Astrocyte of the spinal cord (primary cell): ENCODE measurements at places on chromosomes 5 and 9.

GRCh38 chr9:8890695-8891094, 1091.1 kb upstream of the DMAC1 start:
- no peak for DNase-seq

GRCh38 chr9:136225366-136225747, 20.3 kb downstream of the QSOX2 start:
- no peak for DNase-seq

DNA sequence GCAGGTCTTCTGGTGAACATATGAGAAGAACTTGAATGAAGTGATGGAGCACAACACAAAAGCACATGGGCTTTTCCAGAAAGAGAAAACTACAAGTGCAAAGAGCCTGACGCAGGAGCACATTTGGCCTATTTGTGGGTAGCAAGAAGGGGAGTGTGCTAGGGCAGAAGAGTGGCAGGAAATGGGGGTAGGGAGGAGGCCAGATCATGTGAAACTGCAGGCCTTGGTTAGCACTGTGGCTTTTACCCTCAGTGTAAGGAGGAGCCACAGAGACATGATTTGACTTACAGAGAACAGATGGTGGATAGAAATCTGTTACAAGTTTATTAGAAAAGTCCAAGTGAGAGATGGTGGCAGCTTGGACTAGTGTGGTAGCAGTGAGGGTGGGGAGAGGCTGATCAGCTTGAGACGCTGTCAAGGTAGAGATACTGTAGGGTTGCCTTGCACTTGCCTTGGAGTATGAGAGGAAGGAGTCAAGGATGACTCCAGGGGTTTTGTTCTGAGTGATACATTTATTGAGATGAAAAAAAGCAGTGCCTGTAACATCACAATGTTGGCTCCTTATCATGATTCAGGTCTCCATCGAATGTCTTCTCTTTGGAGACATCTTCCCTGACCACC, 126.7 kb downstream of the PPP2R2B start:
- no peak for DNase-seq

GRCh38 chr9:27355166-27355565, 58.2 kb upstream of the EQTN start:
- no peak for DNase-seq

DNA sequence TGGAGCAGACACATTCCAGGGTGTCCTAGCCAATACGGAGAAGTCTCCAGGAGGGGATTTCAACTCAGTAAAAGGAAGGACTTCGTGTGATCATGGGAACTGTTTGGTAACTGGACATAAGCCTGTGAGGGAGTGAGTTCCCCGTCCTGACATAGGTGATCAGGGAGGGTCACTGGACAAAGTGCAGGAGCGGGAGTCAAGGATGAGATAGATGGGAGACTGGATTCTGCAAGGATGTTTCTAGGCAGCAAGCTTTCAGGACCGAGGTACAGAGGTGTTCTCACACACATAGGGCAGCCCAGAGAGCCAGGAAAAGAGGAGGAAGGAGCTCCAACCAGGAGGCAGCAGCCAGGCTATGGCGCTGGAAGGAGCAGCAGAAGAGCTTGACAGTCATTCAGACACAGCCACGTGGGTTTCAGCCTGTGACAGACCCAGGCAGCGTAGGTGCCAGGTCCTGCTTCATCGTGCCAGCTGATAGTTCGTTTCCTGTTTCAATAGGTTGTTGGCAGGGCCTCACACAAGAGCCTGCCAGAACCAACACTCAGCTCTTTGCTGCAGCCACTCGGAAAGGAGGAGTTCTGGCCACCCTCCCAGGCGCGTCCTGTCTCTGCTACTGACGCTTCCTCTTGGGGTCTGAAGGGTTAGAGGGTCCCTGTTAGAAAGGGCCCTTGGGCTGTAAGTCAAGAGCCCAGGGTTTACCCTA, 84.1 kb downstream of the AMBP start:
- DNase-seq, result peak; percentile 73

- peak; percentile 59 for DNase-seq
Observed at GRCh38 chr5:39891376-39891775, 466.6 kb upstream of the DAB2 start.
